ENCODE measurements at places on chromosomes 7 and 10.

DNA sequence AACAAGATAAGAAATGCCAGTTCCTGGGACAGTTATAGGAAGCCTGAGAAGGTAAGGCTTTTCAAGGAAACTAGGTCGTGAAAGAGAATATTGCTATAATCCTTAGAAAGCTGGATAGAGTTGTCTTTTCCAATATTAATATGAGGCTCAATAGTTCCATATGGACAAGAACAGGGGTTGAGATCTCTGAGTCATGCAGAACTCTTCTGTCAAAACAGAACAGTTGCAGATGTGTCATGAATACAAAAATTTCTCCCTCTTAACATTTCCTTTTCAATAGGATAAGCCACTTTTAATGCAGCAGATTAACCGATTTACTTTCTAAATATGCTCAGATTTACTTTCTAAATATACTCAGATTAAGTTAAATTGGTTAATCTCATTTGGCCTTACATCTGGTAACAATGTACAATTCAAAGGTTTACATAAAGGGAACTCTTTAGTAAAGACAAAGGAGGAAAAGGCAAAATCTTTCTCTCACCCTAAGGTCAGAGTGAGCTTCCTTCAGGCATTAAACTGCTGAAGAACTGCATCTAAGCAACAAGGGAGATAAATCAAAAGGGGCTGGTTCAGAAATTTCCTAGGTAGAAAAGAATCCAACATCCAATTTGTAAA, 104.7 kb upstream of the PCDH15 start:
- no peak for DNase-seq

DNA sequence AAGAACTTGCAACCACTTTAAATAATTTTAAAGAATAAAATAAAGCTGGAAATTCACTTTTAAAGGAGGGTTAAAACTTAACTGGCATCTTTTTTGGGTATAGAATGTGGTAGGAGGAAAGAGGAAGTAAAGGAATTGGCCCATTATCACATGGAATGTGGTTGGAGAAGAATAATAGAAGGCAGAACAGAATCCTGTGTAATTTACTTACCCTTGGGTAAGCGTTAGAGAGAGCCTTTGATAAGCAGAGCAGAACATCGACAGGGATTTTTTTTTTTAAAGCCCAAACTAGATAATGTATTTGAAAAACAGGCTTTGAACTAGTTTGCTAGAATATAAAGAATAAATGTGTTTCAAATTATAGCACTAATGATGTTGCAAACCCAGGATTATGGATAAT, 199.8 kb upstream of the KIAA1217 start:
- DNase-seq, result no peak

DNA sequence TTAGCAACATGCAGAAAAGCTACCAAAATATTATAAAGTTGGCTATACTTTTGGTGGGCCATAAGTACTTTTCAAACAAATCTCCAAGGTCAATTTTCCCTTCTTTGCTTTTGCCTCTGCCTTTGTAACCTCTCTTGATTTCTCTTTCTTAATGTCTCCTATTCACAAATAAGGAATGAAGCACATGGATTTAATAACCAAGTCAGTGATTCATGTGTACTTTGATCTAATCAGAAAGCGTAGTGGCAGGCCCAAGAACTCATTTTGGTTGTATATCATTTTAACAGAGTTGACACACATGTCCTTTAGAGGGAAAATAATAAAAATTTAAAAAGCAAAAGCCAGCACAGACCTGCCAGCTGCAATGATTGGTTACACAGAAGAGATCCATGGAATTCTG, 93.7 kb downstream of the FZD1 start:
- no peak for DNase-seq

GRCh38 chr10:69810675-69811397, 9.1 kb downstream of the COL13A1 start:
- no peak for DNase-seq

DNA sequence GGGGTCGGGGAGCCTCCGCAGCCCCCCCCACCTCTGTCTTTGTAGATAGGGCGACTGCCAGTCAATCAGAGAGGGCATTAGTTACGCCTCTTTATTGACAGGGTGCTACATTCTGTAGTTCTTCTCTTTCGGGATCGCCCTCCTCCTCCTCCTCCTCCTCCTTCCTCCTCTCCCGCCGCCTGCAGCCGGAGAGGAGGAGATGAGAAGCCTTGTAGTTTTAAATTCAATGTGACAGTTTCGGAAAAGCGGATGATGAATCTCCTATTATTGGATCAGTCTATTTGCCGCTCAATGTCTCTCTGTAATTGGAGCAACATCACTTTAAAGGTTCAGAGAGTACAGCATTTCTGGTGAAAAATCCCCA, 587 bp upstream of the UNCX start:
- DNase-seq, result no peak

DNA sequence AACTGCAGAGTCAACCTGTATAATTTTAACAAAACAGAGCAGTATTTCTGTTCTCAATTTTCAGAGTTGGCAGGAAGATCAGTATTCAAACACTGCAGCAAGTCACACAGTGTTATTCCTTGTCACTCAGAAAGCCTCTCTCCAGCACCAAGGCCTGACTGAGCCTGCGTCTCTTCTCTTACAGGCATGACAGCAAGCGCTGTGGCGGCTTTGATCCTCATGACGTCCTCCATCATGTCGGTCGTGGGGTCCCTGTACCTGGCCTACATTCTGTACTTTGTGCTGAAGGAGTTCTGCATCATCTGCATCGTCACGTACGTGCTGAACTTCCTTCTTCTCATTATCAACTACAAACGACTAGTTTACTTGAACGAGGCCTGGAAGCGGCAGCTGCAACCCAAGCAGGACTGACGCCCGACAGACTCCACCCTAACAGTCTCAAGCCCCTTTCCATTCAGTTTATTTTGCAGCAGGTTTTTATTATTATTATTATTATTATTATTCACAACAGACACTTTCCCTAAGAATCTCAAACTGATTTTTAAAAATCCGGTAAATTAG, 28.0 kb downstream of the GUSB start:
- DNase-seq, result no peak

- no peak for DNase-seq
These were observed 658.2 kb downstream of the GATA3 start for GRCh38 chr10:8712656-8713055.

DNA sequence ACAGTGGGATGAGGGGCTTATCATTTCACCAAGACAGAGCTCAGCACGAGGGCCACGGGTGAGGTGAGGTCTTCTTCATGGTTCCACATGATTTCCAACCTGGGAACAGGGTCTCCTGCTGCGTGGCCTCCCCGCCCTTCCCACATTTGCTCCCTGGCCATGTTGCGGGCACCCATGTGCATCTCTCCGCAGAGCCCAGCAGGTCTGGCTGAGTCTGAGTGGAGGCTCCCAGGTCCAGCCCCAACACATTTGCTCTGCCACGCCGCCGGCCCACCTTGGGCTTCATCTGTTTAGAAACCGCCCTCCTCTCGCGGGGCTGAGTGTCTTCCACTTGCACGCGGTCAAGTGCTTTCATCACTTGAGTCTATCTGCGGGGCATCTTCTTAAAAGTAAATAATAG, 14.8 kb upstream of the PRKAR1B start:
- no peak for DNase-seq

DNA sequence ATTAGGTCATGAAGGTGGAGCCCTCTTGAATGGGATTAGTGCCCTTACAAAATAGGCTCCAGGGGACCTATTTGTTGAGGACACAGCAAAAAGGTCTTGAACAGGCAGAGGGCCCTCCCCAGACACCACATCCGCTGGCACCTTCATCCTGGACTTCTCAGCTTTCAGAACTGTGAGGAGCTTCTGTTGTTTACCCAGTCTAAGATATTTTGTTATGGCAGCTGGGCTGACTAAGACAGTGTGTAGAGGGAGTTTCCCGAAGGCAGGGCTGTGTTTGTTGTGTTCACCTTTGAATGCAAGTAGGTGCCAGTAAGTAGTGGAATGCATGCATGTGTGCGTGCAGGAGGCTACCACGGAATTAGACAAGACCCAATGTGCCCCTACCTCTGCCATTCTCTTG, 106.7 kb downstream of the PTPRE start:
- DNase-seq, result no peak

DNA sequence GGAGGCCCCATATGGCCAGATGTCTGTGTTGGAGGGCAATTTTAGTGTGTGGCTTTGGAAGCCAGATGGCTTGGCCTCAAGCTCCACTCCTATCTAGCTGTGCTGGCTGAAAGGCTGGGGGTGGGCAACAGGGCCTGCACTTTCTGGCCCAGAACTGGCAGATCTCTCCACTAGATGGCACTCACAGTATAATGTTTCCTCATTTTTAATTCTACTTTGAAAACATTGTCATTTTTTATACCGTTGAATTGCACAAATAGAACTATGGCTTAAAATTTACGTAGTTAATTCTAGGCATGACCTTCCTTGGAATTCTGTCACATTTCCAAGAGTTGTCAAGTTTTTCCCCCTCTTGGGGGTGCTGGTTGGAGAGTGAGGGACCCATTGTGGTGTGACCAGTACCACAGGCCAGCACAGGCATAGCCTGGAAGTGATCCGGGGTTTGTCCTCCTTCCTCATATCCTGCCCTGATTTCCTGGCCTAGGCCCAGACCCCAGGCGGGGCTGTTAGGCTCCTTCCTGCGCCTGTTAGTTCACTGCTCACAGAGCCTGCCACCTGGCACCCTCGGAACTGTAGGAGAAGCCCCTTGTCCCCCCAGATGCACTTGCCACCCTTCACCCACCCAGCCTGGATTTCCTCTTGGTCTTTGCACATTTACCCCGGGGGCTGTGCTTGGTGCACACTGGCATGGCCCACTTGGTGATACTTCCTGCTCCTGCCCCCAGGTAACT, 52.8 kb downstream of the ARHGAP22 start:
- DNase-seq, result no peak

DNA sequence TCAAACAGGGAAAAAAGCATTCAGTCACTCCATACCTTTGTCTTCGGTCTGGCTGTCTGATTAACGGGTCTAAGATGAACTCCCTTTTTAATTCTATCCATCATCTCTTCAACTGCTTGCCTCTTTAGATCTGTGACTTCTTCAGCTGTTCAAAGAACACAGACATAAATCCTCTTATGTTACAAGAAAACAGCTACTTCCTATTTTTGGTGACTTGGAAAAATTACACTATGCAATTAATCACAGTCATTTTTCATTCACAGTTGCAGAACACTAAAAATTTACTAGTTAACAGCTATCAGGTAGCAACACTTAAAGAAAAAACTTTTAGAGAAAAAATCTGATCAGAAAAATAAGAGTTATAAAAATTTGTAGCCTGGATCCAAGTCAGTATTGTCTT, 66.0 kb downstream of the ENO4 start:
- no peak for DNase-seq

DNA sequence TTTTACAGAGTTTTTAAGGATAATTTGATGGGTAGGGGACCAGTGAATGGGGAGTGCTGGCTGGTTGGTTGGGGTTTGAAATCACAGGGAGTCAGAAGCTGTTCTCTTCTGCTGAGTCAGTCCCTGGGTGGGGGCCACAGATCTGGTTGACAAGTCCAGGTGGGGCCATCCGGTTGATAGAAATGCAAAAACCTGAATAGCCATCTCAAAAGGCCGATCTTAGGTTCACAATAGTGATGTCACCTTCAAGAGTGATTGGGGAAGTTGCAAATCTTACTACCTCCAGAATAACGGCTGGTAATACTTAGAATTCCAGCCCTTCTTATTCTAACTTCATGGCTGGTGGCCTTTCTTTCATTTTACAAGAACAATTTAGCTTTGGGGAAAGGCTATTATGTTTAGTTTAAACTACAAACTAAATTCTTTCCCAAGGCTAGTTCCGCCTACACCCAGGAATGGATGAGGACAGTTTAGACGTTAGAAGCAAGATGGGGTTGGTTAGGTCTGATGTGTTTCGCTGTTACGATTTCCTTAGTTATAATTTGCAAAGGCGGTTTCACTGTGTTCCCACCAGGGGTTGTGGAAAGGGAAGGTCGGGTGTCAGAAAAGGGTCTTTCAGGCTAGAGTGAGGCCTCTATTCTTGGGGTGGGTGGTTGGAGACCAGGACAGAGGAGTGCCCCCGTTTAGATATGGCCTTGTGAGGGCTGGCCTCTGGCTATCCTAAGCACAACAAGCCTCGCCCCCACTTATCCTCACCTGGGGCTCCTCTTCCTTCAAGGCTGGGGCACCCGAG, 27.4 kb downstream of the IFT22 start:
- DNase-seq, result peak; percentile 99

DNA sequence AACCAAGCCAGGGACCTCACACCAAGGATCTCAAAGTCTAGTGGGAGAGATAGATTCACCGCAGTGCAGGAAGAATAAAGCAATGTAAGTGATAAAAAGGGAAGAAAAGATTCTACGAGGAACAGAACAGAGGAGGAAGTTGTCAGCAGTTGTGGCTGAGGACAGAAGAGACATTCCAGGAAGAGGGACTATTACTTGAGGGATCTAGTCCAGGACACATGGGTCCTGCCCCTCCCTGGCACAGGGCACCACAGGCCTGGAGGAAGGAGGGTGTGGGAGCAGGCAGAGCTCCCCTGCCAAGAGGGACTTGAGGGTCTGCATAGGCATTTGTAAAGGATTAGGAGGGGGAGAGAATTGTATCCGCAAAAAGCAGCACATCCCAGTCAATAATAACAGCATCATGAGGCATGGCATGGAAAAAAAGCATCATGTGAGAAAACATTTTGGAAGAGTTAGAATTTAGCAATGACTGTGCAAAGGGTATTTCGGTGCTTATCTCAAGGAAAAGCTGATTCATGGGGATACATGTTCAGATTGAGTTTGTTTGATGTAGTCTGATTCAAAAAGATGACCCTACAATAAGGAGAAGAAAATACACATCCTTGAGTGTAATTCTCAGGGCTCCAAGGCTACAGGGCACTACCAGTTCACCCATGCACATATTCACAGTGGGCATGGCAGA, 12.7 kb downstream of the C10orf71 start:
- DNase-seq, result no peak

DNA sequence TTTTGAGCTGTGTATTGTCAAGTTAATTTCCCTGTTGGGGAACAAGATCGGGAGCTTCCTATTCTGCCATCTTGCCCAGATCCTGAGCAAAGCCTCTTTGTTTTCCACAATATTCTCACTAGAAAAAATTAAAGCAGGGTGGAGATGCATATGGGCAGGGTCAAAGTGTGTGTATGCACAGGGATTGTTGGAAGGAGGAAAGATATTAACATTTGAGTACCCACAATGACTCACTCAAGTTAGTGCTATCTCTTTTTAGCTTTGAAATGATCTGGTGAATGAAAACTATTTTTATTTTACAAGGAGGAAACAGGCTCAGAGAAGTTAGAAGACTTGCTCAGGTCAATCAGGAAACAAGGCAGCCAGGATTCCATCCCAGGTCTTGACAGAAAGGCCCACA, 6.7 kb upstream of the BTBD16 start:
- no peak for DNase-seq

GRCh38 chr10:20158086-20158485, 341.9 kb downstream of the PLXDC2 start:
- DNase-seq, result no peak

GRCh38 chr7:35022725-35023124, 14.6 kb downstream of the DPY19L1 start:
- no peak for DNase-seq

GRCh38 chr7:27375958-27376357, 133.4 kb downstream of the EVX1 start:
- peak; percentile 84 for DNase-seq
